Cortex of kidney (tissue), 1 donor: ENCODE measurements at places on chromosomes 2 and 18.

- no peak for DNase-seq
Measured at GRCh38 chr2:232333361-232334135, 45.0 kb upstream of the ALPP start.

DNA sequence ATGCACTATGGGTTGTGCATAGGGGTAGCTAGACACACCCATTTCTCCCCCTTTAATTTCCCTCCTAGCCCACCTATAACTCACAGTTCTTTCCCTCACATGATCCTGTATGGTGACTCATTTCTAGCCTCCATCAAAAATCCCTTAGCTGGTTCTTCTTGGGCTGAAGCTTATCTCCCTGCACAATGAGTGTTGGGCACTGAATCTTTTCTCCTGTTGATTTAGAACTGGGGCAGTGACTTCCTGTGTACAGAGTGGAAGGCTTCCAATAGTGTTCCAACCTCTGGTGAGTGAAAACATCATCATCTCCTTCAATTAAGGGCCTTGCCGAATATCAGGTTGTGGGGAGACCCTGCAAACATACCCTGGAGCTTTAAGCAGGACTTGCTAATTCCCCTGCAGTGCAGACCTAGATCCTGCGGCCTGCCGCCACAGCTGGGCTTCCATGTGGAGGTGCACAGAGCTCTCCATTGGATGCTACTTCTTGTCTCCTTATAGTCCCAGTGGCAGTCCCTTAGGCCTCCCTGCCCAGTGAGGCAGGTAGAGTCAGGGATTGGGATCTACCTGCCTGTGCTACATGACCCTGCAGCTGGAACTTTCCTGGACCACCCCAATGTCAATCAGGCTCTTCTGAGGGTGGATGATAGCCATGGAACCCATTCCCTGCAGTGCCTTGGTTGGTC lies 121.8 kb downstream of the PLB1 start:
- DNase-seq, result no peak

DNA sequence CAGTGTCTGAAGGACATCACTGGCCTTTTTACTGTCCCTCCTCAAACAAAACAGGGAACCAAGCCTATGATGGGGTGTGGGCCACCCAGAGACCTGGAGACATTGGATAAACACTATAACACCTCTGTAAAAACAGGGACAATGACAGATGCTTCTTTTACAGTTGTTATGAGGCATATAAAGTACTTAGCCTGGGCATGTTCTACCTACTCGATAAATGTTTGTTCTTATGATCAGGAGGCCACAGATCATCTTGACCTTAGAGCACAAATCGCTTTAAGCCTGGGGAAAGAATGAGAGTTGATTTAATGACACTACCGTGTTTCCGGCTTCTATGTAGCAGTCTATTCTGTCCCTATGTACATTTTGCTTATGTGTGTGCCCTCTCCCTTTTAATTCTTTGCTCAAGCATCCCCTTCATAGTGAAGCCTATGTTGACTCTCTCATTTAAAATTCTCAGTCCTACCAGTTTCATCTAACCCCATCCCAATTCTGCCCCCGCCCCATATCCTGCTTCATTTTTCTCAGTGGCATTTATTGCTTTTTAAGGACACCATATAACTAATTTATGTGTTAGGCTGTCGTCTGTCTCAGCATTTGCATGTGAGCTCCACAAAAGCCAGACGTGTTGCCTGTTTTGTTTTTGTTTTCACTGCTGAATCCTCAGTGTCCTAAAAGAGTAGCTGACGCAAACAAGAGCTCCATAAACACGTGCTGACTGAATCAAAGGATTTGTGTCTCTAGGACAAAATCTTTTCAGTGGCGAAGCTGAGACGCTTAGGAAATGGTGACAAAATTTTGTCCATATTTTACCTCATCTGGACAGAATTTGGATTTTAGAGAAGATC lies 182.3 kb upstream of the ST6GAL2 start:
- no peak for DNase-seq

DNA sequence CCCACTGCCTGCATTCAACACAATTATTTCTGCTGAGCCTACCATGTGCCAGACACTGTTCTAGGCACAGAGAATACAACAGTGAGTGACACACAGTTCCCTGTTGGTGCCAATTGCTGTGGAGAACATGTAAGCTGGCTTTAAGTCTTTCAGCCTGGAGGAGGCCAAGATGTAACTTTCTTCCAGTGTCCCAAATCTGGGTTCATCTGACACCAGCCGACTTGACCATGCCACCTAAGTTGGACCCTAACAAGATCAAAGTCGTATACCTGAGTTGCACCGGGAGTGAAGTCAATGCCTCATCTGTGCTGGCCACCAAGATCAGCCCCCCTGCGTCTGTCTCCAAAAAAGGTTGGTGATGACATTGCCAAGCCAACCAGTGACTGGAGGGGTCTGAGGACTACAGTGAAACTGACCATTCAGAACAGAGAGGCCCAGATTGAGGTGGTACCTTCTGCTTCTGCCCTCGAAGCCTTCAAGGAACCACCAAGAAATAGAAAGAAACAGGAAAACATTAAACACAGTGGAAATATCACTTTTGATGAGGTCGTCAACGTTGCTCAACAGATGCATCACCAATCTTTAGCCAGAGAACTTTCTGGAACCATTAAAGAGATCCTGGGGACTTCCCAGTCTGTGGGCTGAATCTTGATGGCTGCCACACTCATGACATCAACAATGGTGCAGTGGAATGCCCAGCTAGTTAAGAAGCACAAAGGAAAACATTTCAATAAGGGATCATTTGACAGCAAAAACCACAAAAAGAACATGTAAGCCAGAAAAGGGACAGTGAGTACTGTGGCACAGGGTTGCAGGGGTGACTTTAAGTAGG lies 6.3 kb downstream of the TRABD2A start:
- DNase-seq, result no peak

GRCh38 chr2:62227386-62228075 lies 31.6 kb downstream of the B3GNT2 start:
- no peak for DNase-seq

DNA sequence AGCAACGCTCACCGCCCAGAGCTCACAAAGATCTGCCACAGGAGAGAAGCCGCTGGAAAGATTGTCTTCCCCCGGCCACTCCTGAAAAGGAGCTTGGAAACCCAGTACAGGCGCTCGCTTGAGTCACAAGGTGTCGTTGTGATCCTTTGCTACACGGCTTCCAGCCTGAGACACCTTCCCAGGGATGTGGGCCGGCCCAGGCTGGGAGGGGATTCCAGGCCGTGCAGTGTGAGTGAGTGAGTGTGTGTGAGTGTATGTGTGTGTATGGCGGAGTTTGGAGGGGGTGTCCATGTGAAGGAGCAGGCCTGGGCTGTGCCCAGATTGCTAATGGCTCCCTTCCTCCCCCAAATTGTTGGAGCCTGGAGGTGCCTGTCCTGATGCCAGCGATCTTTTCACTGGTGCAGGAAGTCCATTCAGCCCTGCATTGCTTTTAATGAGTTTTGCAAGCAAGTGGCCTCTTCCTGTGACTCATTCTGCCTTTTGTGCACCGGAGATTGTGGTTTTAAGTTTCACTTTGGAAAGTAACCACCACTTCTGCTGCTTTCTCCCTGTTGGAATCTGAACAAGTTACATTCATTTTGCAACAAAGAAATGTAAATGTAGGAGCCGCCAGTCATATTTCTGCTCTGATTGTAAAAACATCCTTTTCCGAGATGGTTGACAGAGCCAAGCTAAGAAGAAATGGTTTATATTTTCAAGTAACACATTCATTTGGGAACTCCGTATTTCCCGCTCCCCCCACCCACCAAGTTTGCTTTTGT lies 83.7 kb downstream of the LPIN1 start:
- no peak for DNase-seq

- no peak for DNase-seq
Measured at GRCh38 chr2:173571021-173571821, 216.5 kb downstream of the CDCA7 start.

DNA sequence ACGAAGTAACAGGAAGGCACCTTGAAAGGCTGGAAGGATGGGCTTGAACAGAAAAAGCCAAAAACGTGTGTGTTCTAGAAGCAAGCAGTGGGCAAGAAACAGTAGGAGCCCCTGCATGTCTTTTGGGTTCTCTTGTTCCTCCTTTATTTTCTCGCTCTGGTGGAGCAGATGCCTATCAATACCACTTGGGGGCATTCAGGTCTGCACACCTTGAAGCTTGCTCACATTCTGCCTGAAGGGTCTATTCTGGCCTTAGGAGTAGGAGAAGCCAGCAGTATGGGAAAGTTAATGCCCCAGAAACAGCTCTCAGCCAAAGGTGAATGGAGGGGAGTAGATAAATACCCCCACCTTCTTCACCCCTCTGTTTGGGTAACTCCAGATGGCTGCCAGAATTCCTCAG lies 204.5 kb downstream of the TXNL1 start:
- no peak for DNase-seq

- DNase-seq, result no peak
Measured at GRCh38 chr18:13179566-13180113, 38.9 kb upstream of the LDLRAD4 start.

GRCh38 chr2:223887127-223887526 lies 49.7 kb upstream of the AP1S3 start:
- DNase-seq, result no peak

GRCh38 chr2:30663806-30664205 lies 143.4 kb downstream of the CAPN13 start:
- no peak for DNase-seq

- no peak for DNase-seq
Measured at GRCh38 chr2:125857971-125858794, 797.8 kb upstream of the GYPC start.

DNA sequence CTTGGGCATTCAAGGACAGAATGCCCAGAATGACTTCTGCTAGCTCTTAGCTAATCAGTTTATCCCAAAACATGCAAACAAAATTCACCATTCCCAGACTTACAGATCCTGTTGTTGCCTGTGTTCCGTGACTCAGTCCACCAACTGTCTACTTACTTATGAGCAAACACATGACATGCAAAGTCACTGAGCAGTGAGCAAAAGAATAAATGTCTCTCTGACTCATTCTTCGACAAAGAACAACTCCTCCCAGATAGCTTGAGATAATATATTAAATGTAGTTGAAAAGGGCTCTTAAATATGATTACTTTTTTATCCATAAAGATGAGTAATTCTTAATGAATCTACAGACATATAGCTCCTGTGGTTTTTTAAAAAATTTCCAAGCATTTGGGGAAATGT lies 9.0 kb upstream of the CREG2 start:
- no peak for DNase-seq

DNA sequence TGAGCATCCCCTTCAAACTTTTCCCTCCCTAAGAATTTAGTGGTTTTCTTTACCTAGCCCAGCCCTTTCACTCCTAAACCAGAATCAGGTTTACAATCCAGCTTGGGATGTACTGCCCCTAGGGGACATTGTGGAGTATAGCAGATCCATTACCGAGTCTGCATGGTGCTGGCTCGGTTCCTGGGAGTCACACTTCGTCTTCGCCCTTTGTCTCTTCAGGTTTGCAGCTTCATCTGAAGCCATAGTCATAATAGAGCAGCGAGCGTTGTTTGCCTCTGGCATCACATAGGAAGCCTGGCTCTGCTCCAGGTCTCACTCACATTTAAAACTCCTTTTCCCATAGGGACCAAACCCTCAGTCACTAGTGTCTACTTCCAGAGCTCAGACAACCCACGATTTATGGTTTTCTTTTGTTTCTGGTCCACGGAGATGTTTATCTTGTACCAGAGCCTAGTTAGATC lies 16.8 kb upstream of the LYPD6 start:
- no peak for DNase-seq

- DNase-seq, result no peak
Measured at GRCh38 chr18:7020995-7021777, 96.4 kb downstream of the LAMA1 start.

DNA sequence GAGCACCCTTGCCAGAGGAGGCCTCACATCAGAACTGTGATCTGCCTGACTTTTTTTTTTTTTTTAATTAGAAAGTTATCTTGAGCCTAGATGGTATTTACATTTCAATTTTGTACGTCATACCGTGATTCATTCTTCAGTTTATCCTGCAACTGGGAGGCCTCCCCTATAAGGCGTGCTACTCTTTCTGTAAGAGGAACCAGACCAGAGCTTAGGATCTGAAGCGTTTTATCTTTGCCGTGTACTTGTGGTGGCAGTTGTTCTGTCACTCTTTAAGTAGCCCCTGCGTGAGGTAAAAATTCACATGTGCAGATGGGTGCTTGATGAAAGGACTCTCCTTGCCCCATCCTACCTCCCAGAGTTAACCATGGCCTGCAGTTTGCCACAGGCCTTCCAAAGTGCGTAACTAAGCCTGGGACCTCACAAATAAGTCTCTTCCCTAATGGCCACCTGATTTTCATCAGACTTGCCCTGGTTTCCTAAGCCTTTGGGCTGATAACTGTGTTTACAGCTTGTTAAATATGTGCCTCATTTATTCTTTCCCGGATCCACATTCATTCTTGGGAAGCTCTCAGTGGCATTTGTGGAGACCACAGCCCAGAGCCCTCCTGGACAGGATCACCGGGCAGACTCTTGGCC lies 96.0 kb downstream of the MTCL1 start:
- DNase-seq, result no peak

- DNase-seq, result no peak
Measured at GRCh38 chr2:239965318-239965717, 59.8 kb downstream of the NDUFA10 start.

GRCh38 chr18:70041459-70042050 lies 93.9 kb upstream of the CD226 start:
- no peak for DNase-seq

- no peak for DNase-seq
Measured at GRCh38 chr2:19299032-19299431, 59.4 kb downstream of the OSR1 start.

DNA sequence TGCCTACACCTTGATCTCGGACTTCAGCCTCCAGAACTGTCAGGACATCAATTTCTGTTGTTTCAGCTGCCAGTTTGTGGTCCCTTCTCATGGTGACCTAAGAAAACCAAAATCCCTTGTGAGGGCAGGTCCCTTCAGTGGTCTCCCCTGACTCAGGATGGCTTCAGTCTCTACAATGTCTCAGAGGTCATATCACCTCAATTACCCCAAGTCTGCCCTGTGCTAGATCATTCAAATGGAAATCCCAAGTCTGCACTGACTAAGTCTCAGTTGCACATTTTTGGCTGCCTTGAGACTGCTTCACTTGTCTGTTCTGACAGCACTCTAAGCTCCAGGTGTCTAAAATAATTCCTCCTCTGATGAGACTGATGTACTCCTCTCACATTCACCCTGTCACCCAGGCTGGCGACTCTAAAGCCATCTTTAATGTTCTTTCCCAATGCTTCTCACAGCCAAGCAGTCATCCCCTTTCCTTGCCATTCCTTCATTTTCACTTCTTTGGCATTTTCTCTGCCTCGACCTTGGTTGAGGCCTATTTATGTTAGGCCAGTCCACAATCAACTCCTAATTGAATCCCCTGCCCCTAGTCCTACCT lies 470.8 kb downstream of the DLGAP1 start:
- no peak for DNase-seq

DNA sequence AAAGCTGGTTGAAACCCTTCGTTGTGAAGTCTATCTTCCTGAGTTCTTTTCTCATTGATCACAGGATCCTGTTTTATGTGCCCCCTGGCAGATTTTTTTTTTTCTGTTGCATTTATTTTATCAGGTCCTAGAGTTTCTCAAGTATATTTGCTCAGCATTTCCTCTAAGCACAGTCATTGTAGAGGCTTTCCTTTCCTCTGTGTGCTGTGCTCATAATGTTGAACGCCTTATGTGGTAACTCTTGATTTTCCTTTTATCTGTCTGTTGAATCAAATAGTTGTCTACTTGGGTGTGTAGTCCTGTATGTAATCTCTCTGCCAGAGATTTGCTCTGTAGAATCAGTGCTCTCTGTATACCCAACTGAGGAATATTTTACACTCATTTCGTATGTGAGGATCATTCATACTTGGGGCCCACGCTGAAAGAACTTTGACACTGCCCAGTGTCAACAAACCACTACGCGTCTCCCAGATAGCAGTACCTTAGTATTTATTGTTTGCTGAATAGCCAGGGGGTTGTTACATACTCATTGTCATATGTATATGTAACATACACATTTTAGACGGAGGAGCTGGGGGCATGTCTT lies 118.2 kb downstream of the CTNNA2 start:
- DNase-seq, result no peak
